HuH-7.5 (cell line): ENCODE measurements at places on chromosomes 3 and 15.

DNA sequence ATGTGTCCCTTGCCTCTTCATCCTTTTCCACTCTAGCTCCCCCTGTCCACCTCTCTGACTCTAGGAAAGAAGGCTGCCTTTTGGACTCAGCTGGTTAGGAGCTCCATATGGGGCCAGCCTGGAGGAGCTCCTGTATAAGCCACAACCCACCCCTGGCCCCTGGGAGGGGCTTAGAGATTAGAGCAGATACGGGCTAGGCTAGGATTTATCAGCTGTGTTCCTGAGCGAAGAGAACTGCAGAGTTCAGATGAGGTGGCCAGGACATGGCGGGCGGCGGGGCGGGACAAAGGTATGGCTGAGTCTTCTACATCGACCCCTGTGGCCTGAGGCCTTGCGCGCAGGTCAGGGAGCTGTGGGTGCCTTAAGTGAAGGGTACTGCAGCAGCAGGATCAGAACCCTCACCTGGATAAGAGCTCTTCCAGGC is 7.9 kb downstream of the NBEAL2 start:
- no peak for DNase-seq

GRCh38 chr3:43461345-43461744 is 160.5 kb downstream of the ANO10 start:
- no peak for DNase-seq

- DNase-seq = no peak
Observed at GRCh38 chr3:112889357-112889756, 42.7 kb upstream of the CD200R1L start.

DNA sequence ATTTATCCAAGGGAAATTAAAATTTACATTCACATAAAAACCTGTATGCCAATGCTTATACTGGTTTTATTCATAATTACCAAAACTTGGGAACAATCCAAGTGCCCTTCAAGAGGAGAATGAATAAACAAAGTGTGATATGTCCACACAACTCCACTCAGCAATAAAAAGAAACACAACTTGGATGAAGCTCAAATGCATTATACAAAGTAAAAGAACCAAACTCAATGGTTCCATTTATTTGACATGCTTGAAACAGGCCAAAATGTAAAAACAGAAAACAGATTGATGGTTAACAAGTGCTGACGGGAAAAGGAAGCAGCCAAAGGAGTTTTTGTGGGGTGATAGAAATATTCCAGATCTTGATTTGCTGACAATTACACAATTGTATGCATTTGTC is 23.5 kb downstream of the OCA2 start:
- DNase-seq = no peak

DNA sequence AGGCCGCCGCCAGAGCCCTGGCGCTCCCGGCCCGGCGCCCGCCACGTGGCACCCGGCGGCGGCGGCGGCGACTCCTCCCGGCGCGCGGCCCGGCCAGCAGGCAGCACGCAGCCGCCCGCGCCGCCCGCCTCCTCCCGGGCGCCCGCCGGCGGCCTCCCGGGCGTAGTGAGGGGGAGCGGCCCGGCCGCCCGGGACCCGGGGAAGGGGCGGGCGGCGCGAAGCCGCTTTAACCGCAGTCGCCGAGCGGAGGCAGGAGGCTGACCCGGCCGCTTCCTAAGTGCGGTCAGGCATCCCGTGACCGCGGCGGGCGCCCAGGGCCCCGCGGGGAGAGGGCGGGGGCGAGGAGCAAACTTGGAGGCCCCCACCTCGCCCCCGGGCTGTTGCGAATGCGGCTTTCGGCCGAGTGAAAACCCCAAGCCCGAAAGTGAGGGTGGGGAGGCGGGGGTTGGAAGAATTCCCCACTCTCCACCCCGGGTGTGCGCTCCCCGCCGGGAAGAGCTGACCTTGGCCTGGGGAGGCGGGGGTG is 1.7 kb upstream of the HES1 start:
- DNase-seq = no peak

DNA sequence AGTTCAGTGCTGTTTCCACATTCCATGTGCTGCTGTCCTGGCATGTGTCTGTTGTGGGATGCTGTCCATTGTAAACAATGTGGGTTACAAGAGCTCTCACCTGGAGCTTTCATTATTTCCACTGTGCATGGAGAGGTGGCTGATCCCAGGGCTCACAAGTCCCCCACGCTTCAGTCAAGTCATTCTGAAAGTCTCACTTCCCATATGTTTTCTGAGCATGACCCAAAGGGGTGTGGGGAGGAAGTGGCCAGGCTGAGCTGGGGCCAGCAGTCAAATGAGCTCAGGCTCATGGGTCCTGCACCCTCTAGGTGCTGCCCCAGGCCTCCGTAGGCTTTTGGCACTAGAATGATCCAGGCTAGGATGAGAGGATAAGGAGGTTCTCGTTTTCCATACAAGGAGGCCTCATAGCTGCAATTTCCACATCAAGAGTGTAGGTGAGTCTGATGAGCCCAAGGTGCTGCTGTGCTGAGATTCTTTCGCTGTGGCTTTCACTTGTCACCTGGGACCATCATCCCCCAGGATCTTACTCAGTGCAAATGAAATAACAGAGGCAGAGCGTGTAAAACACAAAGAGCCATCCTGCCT is 22.0 kb downstream of the STARD5 start:
- no peak for DNase-seq

- no peak for DNase-seq
Observed at GRCh38 chr3:102933377-102933776, 498.6 kb downstream of the ZPLD1 start.

DNA sequence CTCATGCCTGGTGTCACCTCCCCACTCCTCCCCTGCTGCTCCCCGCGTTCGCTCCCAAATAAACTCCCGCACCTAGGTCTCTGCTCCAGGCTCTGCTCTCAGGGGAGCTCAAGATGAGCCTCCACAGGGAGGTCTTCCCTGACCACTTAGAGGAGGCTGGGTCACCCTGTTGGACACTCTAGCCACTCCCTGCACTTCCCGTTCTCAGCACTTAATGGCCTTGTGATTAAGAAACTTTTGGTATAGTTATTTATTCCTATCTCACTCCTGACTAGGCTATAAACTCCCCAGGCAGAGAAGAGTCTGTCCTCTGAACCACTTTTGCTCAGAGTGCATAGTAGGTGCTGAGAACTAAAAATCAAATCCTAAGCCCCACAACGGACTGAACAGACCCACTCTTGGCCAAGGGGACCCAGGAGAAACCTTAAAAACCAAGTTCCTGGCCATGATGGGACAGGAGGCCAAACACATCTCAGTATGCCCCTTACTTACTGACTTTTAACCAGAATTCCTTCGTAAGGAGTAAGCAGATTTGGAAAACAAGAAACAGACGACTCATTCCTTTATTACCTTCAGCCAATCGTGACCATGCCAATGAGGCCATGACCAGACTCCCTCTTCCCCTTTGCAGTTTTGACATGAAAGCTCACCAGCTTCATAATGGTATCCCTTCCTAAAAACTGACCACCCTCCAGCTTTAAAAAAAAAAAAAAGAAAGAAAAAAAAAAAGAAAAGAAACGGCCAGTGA is 69.0 kb upstream of the HRH1 start:
- no peak for DNase-seq

GRCh38 chr3:64623125-64623524 is 64.7 kb downstream of the ADAMTS9 start:
- DNase-seq = no peak
